ENCODE measurements at places on chromosomes 7 and 10.
A peak's percentile ranks its signal among the peaks of the same experiment; 100 is the strongest.

GRCh38 chr10:63057509-63057908 is 75.6 kb upstream of the NRBF2 start:
- DNase-seq, result no peak

DNA sequence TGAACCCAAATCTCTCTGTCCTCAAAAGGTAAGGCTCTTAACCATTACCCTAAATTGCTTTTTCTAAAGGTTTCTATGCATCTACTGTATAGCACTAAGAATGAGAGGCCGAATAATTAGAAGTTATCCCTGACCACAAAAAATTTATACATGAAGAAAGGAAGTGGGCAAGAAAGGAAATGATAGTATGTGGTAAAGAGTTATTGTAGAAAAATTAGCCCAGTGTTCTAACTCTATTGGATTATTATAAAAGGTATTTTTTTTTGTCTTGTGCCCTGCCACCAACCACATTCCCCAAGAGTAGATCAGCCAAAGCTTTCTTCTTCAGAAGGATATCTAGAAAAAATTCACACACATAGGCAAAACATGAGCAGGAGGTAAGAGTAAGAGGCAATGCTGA is 45.4 kb downstream of the DKK1 start:
- no peak for DNase-seq

DNA sequence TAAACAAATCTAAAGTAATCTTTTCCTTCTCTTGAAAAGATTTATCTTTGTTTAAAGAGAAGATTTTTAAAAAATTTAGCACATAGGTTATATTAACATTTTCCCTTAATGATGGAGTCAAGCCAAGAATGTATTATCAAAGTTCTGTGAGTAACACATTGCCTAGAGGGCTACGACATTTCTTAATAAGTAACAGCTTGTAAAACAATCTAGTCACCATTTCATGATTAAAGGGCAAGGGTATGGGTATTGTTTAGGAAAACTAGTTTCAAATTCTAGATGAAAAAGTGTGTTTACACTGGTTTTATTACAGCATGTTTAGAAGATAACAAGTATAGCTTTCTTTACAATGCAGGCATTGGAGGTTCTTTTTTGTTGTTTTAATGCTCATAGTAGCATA is 28.6 kb upstream of the LAMB4 start:
- no peak for DNase-seq

- no peak for DNase-seq
These were observed 103.7 kb downstream of the MACC1 start for GRCh38 chr7:20113427-20114027.

DNA sequence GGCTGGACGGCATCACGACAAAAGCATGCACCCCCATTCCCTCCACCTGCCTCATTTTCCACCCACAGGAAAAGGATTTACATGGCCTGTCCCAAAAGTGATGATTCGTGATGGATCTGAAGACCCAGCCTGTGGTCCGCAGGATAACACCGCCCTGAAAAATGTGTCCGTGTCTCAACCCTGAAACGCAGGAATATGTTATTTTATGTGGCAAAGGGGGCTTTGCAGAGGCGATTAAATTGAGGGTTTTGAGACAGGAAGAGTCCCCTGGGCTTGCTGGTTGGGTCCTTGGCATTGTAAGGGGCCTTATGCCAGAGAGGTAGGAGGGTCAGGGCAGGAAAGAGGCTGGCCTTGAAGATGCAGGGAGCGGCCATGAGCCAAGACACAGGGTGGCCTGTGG is 80.2 kb upstream of the PPP2R2D start:
- DNase-seq, result no peak

GRCh38 chr10:66538908-66539307 is 386.9 kb upstream of the LRRTM3 start:
- DNase-seq, result no peak

DNA sequence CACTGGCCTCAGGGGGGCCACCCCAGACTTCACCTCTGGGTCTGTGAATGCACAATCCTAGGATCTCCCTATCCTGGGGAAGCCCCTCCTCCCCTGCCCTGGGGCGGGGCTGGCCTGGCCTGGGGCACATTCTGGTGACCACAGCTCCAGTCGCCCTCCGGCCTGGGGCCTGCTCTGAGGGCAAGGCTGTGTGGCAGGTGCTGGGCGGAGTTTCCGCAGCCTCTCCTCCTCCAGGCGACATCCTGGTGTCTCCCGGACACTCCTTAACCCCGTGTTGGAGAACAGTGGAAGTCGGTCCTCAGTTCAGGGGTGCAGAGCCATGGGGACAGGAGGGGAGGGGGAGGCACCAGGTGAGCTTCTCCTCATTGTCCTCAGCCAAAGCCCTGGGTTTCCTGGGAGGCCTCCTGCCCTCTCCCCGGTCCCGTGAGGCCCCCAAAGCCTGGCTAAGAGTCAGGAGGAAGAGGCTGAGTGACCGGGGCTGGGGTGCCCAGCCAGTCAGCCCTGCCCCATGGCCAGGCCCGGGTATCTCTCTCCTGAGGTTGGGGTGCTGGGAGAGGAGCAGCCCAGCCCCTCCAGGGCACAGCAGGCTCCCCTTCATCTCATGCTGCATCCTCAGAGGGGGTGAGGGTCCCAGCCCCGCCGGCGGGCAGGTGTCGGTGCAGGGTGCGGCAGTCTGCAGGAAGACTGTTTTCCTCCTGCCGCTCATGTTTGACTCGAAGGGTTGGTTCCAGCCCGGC is 22.6 kb downstream of the UNCX start:
- no peak for DNase-seq

DNA sequence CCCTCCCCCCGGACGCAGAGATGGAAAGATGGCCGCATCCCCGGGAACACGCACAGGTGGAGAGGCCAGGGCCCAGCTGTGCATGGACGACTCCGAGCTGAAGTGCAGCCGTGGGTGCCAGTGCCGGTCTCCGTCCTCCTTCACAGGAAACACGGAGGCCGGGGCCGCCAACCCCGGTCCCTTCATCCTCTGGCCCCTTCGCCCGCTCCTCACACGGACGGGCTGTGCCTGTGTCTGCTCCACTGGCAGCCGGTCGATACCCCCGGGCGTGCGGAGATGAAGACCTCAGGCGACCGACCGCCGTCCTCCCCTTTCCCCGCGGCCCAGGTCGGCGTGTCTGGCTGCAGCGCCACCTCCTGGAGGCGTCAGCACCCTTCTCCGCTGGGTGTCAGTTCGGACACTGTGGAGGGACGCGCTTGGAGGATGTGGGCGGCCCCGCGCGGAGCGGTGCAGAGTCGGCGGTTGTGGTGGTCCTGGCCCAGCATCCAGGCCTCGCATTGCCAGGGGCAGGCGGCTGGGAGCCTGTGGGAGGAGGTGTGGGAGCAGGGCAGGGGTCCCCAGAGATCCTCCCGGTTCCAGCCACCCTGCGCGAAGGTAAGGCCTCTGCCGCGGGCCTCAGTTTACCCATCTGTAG is 9.9 kb downstream of the ZNF511 start:
- peak; percentile 48 for DNase-seq

DNA sequence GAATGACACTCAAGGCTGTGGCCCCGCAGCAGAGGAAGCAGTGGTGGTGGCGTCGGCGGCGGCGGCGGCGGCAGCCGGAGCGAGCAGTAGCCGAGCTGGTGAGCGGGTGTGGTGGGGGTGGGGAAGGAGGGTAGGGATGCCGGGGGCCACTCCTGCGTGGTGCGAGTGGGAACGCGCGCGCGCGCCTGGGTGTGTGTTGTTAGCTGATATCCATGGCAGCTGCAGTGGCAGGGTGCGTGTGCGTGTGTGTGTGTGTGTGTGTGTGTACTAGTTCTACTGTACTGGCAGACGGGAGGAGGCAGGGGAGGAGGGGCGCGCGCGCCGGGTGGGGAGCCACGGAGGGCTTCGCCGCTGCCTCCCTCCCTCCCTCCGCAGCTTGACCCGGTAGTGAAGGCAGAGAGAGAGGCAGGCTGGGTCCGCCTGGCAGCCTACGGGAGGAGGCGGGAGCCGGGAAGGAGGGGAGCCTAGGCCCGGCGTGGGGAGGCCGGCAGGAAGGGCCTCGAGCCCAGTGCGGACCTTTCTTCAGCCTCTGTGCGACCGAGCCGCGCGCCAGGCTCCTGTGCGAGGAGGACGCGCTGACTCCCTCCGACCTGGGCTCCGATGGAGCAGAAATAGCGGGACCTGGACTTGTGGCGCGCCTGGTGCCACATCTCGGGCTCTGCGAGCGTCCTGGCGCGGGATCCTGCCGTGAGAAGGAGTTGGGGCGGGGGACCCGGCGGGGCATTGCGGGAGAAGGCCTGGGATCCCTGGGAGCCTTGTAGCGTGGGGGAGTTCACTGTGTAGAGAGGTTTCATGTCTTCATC is at the start of gene MAGI2:
Gene MAGI2 (minus strand): TSS at position 110 of the 803 bp plus-strand sequence. CDS start 347 bp downstream, outside the sequence.
- DNase-seq, result no peak

All from activated gamma-delta T cell treated with anti-CD3 and anti-CD28 coated beads, Interleukin-2, amount 50 U/mL, for 16 hours (primary cell).